ENCODE measurements at places on chromosomes 5 and 9.

GRCh38 chr5:158848634-158849033 is 251.1 kb downstream of the EBF1 start:
- no peak for DNase-seq

DNA sequence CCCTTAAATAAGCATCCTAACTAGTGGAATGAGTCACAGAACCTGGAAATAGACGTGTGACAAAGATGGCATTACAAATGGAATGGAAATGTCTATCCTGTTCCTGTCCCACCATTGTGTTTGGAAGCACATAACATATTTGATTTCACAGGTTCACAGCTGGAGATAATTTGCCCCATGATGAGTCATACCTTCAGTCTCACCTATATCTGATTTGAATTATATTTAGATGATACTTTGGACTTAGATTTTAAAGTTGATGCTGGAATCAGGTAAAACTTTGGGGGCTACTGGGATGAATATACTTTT is 92.5 kb downstream of the CEMIP2 start:
- DNase-seq, result no peak

DNA sequence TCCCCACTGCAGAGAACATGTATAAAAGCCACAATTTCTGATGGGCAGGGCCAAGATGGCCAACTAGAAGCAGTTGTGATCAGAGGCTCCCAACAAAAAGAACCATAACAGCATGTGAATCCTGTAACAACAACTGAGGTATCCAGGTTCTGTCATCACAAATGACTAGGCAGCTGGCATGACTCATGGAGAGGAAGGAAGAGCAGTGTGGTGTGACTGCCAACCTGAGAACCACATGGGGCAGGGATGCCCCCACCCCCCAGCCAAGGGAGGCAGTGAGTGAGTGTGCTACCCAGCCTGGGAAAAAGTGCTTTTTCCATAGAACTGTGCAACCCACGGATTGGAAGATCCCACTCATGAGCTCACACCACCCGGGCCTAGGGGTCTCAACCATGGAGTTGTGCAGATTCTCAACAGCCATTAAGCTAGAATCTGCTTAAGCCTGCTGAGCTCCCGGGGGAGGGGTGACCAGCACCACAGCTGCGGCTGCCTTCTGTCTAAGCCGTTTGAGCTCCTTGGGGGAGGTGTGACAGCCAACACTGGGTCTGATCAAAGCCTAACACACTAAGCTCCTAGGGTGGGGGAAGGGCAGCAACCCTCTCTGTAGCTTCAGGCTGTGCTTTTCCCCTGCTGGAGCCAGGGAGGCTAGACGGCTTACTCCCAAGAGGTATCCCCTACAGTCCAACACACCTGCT is 80.1 kb upstream of the DMAC1 start:
- peak; percentile 55 for DNase-seq

- no peak for DNase-seq
Measured at GRCh38 chr9:32735476-32735875, 47.9 kb upstream of the TMEM215 start.

GRCh38 chr9:126219166-126219565 is 107.5 kb upstream of the MVB12B start:
- DNase-seq, result no peak

DNA sequence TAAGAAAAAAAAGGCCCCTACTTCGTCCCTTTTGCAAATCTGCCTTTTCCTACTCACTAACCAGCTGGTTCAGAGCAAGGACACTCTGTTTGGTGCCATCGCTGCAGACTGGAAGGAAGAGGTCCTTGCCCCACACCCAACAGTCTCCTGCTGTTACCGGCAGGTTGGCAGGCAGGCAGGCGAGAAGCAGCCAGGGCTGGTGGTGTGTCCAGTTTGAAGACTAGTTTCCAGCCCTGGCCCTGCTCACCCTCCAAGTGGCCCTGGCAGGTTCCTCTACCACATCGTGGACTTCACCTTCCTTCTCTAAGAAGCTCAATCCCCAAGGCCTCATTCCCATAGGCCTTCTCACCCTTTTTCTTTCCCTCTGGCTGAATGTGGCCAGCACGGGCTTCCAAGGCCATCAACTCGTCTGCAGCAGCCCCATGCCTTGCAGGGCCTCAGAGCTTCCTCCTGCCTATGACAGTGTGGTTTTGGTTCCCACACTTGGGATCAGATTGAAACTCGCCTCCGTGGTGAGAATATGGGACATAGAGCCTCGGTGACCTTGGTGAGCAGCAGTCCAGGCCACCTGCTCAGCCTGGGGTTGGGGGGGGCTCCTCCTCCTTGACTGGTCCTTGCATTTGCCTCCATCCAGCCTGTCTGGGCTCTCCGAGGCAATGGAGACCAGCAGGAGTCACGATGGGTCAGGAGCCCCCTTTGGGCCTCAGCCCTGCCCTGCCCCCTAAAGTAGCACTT is 22.9 kb downstream of the TGFBI start:
- no peak for DNase-seq

- DNase-seq, result peak; percentile 82
Measured at GRCh38 chr5:59099270-59099994, 516.6 kb downstream of the RAB3C start.

- no peak for DNase-seq
Measured at GRCh38 chr5:119527351-119527750, 75.1 kb downstream of the HSD17B4 start.

GRCh38 chr5:81726297-81726696 is 24.6 kb downstream of the SSBP2 start:
- DNase-seq, result no peak

DNA sequence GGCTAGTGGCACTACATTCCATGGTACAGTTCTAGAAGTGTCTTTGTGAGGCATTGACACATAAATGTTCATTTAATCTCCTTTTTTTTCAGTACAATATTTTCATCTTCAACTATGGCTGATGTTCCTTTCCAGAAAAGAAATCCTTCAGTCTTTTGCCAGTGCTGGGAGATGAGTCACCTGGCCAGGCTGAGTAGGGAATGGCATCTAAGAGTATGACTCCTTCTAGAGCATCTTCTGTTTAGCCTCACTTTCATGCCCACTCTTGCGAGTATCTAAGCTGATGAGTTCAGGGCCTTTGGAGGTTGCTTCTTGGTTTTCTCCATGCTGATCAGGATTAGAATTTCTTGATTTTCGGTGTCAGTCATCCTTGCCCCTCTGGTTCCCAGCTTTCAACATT is 124.4 kb downstream of the SLC28A3 start:
- DNase-seq, result no peak

DNA sequence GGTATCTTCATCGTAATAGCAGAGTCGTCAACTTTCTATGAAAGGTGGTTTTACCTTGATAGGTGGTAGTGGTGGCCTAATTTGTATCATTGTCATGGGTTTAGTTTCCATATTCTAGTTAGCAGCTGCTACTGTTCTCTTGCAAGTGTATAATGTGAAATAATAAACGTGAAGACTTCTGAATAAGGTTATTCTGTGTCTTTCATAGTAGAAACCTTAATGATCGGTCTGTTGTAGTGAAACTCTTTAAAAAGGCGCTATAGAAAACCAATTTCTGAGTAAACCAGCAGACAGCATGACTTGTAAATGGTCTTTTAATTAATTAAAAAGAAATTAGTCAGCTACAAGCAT is 1.6 kb downstream of the SET start:
- no peak for DNase-seq

GRCh38 chr9:111978616-111979015 is 82.0 kb downstream of the UGCG start:
- DNase-seq, result no peak

DNA sequence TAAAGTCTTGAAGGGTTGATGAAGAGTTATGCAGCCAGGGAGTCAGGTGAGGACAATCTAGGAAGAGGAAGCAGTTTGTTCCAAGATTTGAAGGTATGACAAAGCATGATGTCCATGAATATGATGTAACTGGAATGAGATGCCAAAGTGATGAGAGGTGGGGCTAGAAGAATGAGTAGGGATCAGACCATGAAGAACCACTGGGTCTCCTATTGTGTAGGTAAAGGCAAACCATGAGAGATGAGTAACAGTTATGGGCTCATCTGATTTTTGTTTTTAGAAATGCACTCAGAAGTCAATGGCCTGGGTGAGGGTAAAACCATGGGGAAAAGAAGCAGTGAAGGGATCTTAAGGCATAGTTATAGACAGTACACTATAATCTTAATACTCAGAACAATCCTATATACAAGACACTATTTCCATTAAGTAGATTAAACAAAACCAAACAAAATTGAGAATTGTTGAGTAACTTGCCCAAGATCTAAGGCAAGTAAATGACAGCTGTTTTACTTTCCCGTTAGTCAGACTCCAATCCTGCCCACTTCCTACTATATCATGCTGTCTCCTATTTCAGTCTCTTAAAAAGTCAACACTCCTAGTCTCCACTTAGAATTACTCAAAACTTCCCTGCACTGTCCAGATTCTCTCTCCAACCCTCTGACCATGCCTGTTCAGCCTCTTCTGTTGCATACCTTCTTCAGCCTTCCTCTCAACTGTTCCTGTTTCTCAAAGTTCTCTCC is 393.8 kb upstream of the MEF2C start:
- no peak for DNase-seq

- DNase-seq, result no peak
Measured at GRCh38 chr5:173973616-173973969, 15.4 kb upstream of the C5orf47 start.

DNA sequence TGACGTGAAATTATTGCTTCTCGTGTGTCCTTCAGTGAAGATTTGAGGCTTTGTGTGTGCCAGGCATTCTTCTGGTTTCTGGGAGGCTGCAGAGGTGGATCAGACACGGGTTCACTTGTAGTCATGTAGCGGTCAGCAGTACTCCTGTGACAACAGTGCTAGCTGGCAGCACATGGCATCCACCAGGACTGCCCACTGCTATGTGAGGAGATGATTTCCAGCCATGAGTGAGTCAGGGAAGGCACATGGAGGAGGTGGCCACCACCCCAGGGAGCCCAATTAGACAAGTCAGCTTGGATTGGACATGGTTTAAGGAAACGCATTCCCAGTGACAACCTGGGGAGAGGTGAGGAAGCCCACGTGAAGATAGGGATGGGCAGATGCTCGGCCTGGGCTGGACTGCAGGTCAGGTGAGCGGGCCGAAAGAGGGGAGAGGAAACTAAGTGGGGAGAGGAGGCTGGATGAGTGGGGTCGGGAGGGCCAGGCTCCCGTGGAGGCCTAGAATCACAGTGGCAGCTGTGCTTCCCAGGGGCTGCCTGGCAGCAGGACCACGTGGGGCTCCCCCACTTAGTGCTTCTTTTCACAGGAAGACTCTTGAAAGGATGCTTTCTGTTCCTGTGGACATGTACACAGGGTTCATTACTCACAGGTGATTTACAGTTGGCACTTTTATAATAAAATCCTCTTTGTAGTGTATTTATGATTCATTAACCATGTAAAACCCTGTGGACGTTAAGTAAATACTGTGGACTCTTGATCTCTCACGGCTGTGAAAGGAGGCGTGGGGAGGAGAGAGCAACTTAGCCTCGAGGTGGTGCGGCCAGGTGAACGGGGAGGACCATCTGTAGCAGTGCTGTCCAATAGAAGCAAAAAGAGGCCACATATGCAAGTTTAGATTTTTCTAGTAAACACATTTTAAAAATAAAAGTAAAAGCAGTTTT is 80.0 kb upstream of the OTULINL start:
- DNase-seq, result peak; percentile 33

DNA sequence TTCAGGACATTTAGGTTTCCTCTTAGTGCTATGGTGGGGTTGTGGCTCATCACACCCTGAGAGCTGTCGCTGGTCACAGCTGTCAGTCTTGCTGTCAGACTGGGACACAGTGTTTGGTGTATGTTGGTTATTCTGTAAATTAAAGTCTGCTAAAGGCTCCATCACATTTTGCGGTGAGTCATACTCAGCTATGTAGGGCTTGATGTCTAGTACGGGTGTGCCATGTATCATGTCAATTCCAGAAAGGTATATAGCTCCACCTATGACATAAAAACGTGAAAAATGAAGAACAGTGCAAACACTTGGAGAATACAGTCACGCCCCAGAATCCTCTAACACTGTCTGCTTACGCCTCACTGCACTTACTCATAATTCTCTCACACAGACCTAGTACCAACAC is 11.9 kb downstream of the TRMO start:
- DNase-seq, result no peak

DNA sequence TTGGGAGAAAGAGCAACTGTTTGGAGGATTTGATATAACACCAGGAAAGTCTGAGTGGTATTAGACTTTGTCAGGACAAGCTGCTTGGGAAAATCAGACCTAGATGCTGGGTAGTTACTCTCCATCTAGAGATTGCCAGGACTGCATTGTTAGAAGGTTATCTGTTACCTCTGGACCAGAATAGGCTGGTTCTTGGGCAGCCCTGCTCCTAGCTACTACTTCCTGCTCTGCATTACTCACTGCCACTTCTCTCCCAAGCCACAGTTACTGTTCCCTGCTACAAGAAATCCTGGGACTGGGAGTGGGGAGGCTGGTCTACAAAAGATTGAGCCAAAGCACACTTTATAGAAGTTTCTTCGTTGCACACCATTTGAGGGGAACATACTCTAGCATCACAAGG is 95.5 kb upstream of the KCNN2 start:
- no peak for DNase-seq

DNA sequence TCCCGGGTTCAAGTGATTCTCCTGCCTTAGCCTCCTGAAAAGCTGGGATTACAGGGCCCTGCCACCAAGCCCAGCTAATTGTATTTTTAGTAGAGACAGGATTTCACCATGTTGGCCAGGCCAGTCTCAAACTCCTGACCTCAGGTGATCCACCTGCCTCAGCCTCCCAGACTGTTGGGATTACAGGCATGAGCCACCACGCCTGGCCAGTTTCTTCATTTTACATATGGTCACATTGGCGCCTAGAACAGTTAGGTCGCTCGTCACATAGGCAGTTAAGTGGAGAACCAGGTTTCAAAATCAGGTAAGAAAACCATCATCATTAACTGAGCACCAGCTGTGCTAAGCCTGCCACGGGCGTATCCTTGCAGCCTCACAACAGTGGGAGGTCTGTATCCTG is 36.1 kb downstream of the OLFML2A start:
- no peak for DNase-seq

- peak; percentile 92 for DNase-seq
Measured at GRCh38 chr9:113187929-113188595, 33.0 kb downstream of the FKBP15 start.

GRCh38 chr5:169805527-169805934 is 168.5 kb downstream of the DOCK2 start:
- DNase-seq, result peak; percentile 49

GRCh38 chr9:29325894-29326293 is 1752.6 kb upstream of the C9orf72 start:
- no peak for DNase-seq

GRCh38 chr9:125329978-125330377 is 68.4 kb downstream of the GAPVD1 start:
- no peak for DNase-seq

DNA sequence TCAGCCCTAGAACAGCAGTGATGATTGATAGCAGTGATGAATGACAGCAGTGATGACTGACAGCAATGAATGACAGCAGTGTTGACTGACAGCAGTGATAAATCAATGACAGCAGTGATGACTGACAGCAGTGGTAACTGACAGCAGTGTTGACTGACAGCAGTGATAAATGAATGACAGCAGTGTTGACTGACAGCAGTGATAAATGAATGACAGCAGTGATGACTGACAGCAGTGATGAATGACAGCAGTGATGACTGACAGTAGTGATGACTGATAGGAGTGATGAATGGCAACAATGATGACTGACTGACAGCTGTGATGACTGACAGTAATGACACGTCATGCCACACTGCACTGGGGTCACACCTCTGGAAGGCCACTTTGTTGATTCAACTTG is 106.8 kb downstream of the ENTREP1 start:
- no peak for DNase-seq

GRCh38 chr5:40606077-40606765 is 73.5 kb upstream of the PTGER4 start:
- no peak for DNase-seq
